ENCODE measurements at places on chromosomes 2 and 18.

- no peak for DNase-seq
These were observed 64.9 kb downstream of the NCKAP5 start for GRCh38 chr2:133503323-133503722.

- no peak for DNase-seq
These were observed 2.4 kb downstream of the MRPL33 start for GRCh38 chr2:27773959-27774358.

- DNase-seq, result no peak
These were observed 1024.2 kb upstream of the ACVR2A start for GRCh38 chr2:146820672-146821071.

- DNase-seq, result no peak
These were observed 392.1 kb downstream of the PTH2R start for GRCh38 chr2:208798698-208799097.

DNA sequence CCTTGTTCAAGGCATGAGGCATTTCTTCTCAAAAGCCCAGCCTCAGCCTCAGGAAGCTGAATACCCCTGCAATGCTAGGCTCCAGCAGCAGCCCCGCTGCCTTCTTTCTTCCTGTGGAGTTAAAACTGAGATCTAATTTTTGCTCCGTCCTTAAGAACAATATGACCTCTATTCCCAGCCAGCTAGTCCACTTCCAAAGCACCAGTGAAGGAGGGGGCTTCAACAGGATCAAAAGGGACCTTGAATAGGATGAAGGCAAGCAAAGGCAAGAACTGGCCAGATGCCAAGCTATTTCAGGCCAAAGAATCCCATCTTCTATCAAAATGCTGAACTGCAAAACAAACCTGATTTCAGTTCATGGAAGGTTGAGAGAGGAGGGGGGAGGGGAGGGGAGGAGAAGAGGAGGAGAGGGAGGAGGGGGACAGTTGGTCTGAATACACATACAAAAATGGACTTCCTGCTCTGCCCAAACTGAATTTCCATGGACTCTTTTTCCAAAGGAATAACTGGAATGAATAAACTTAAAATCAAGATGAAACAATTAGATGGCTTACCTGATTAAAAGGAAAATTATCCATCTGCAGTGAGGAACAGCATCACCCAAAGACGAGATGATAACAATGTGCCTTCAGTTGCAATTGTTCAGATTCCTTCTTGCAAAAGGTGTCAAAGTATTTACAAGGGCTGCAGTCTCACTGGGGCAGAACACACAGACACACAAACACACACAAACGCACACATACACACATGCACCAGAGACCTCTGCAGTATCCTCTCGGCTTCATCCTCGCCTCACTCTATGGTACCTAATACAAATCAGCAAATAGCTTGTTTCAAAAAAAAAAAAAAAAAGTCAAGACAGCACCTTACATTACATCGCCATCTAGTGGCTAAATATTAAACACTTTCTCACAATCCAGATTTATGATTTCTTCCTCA lies at the start of gene SCN1A:
Gene SCN1A (minus strand): TSS at position 804 of the 939 bp plus-strand sequence. CDS start 54,399 bp downstream, outside the sequence.
- no peak for DNase-seq

DNA sequence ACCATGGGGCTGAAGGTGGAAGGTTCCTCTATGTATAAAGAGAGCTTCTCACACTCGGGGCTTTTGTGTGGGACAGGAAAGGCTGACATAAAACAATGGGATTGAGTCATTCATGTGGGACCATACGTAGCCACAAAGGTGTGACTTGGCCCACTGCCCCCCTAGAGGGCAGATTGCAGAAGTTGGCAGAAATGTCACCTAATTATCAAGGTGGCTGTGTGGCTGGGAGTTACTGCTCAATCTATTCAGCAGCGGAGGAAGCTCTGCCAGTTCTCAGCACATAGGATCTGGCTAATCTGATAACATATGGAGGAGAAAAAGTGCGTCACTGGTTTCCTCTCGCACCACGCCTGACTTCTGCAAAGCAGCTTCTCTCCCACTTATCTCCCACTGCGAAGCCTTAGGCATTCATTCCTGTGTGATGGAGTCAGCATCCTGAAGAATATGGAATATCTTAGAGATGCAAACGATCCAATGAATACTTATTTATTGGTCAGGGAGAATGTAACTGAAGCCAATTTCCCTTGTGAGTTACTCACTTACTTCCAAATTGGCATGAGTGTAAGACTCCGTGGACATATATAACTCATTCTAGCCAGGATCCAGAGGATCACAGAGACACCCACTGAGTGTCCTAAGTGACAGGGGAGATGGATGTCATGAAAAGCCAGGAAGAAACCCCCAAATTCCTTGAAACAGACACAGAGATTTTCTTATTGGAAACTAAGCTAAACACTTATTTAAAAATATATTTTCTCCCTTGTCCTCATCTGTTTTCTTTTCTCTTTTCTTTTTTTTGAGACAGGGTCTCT lies 344.8 kb downstream of the TGIF1 start:
- no peak for DNase-seq

GRCh38 chr2:124027182-124027581 lies 2.1 kb downstream of the CNTNAP5 start:
- peak; percentile 16 for DNase-seq

- DNase-seq, result no peak
These were observed at the start of gene SKOR2 for GRCh38 chr18:47251289-47252120. SKOR2 (minus strand) TSS chr18:47251660; CDS start chr18:47249183, 2,477 bp downstream.

- no peak for DNase-seq
These were observed 49.3 kb downstream of the TRAF3IP1 start for GRCh38 chr2:238369591-238370040.

DNA sequence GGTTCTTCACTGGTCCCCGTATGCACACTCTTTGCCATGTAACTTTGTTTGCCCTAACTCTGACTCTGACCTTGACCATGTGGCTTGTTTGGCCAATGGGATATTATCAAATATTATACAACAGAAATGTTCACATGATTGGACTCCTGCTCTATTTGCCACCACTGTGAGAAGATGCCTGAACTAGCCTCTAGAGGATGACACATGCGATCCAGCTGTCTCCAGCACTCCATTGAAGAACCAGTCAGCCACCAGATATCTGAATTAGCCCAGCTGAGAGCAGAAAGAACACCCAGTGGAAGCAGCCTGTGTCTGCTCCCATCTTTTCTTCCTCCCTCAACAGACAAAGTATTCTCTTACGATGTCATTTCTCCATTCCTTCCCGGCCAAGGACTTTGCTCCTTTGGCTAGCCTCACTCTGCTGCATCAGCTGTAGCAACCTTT lies 412.1 kb downstream of the IRS1 start:
- no peak for DNase-seq

DNA sequence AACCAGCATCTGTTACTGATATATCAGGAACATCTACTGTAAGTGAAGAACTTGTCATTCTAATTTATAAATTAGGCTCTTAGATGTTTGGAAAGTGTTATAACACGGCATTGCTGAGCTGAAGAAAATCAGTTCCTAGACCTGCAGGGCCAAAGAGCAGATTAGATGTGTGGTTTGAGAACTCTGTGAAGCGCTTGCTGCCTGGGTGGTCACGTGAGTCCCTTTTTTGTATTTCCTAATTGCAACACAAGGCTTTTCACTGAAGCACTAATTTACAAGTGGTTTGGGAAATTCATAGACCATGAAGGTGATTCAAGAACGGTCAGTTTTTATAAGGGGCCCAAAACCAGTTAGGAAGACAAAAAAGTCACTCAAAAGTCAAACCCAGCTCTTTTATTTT lies 106.9 kb upstream of the SP3 start:
- DNase-seq, result no peak

DNA sequence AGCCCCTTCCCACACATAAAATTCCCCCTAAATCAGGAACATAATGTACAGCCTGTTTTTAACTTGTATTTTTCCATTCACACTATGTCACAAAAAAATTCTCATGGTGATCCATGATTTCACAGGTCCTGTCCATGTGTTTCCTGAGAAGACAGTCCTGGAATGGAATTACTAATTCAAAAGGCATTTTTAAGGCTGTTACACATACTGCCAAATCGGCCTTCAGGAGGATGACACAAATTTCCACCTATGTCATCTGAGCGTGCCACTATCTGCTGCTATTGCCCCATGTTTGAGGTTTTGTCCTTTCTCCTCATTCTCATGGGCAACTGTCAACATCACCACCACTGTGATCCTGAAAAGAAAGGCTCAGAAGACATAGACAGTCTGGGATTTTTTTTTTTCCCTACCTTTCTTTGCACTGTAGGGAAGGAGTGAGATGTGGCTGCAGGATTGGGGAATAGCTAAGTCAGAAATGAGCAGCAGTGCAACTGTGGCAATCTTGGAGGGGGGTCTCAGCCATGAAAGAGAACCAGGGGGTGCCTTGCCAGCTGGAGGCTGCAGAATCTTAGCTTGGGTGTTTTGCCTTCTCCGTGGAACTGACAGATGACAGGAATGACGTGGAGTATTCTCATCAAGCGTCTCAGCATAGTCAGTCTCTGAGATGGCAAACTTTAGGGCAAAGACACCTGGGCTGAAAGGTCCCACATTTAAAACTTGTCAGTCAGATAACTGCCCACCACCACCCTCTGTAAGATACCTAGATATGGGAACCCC lies 73.4 kb downstream of the MARCHF4 start:
- no peak for DNase-seq

DNA sequence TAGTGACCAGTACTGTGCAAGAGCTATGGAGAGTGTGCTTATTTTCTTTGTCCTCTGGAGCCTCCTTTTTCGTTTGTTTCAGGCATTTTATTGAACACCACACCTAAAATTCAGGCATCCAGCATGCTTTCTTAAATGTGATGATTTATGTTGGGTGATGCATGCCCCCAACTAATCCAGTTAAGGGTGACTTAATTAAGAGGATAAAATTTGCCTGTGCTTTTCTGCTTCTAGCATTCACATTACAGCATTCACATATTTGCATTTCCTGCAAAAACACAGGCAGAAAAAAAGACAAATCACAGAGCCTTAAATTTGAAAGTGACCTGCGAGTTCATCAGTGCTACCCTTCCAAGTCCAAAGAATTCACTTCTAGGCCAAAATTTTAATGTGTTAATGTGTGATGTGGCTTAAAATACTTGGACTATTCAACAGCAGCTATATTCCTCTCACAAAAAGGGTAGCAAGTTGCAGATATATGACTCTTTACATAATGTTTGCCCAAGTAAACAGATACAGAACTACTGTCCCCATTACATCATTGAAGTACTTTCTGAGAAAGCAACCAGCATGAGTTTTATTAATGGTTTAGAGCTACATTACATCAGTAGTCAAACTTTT lies 286.5 kb downstream of the THSD7B start:
- DNase-seq, result no peak

- no peak for DNase-seq
These were observed 236.4 kb downstream of the LRRTM1 start for GRCh38 chr2:80068038-80068731.

GRCh38 chr2:95071856-95072255 lies 46.3 kb downstream of the MAL start:
- DNase-seq, result no peak

GRCh38 chr2:144320491-144320890 lies 199.4 kb downstream of the ZEB2 start:
- DNase-seq, result no peak

DNA sequence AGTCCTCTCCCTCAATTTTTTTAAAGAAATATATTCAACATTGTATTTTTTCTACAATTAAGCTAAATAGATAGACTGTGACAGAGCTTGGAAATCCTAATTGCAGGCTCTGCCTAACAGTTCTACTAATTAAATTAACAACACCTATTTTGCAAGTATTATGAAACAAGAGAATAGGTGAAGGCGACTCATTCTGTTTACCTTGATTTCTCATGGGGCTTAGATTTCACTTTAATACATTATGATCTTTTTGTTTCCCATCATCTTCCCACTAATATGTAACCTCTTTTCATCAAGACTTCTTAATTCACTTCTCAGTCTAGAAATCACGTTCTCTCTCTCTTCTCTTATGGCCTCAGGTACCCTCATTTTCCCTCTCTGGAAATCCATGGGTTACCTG lies 42.7 kb upstream of the TANK start:
- DNase-seq, result no peak

- peak; percentile 55 for DNase-seq
These were observed 4.8 kb upstream of the EFHD1 start for GRCh38 chr2:232628466-232629128.

- DNase-seq, result no peak
These were observed 298.3 kb downstream of the TDRD15 start for GRCh38 chr2:21422050-21422449.

GRCh38 chr2:51693640-51694039 lies 661.7 kb upstream of the NRXN1 start:
- no peak for DNase-seq

DNA sequence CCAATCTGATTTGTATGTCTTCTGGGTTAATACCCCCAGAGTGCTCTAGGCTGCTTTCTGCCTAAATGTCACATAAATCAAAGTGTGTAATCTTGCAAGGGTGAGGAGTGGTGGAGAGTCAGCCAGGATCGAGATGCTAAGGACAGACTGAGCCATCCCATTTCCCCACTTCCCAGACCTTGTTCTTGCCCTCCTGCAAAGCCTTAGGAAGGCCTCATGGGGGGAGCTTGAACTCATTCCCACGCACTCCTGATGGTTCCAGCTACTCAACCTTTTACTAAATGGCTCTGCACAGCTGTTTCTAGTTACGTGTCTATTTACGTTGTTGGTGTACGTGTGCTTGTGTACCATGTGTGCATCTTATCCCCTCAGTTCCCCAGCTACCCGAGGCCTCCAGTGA lies 423.6 kb upstream of the TNP1 start:
- peak; percentile 39 for DNase-seq

- peak; percentile 83 for DNase-seq
These were observed 8.5 kb downstream of the HES6 start for GRCh38 chr2:238231251-238231793.

GRCh38 chr2:113284476-113284875 lies 5.8 kb upstream of the PAX8 start:
- no peak for DNase-seq

GRCh38 chr2:195304310-195304709 lies 352.7 kb upstream of the SLC39A10 start:
- DNase-seq, result no peak

DNA sequence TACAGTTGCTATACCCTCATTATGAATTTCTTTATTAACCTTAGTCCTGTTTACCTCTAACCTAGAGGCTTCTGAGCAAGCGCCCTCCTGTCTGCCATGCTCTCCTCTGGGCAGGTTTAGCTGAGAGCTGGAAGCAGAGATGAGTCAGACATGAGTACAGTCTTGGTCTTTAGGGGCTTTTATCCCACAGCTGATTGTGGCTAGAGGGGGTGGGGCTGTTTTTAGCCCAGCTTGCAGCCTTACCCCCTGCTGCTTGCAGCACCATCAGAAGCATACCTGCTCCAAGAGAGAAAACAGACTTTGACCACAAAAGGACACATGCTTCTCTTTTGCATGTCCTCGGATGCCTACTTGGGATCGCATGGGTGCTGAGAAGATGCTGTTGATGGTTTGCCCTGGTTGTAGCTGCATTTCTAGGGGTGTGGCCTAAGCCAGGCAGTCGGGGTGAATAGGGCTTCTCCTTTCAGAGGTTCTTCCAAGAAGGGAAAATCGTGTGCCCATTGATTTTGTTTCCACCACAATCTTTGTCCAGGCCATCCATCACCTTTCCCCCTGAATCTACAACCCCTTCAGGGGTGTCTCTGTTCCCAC lies 115.0 kb upstream of the LGALSL start:
- no peak for DNase-seq

Data from femur (tissue), 1 donor.